ENCODE measurements at places on chromosomes 4 and X.

DNA sequence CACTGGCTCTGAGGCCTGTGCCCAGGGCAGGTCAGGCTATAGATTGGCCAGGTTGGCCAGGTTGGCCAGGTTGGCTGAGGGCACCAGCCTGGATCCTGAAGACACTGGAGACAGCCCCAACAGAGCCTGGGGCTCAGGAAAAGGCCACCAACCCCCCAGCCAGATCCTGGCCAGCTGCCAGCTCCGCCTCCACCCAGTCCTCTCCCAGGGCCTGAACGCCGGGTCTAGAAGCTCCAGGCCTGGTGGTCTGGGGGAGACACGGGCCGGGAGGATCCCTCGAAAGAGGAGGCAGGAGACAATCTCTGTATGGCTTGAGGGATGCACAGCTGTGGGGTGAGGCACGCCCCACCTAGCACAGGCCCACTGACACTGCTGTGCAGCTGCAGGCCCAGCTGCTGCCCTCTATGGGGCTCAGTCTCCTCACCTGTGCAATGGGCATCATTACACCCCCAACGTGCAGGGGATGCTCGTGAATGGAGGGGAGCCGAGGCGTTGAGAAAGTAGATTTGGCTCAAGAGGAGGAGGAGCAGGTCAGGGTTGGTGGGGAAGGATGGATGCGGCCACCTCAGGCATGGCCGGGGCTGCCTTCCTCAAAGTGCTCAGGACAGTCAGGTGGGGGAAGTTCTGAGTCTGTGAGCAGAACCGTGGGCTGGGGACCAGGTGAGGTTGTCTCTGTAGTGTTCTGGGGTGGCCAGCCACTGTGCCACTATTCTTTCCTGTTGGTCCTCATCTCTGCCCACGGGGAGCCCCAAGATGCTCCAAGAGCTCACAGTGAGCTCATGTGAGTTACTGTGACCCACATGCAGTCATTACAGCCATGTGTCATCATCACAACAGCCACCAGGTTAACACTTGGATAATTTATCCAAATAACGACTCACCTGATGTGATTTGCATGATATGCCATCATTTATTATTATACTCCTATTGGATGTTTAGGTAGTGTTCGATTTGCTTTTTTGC, 10.8 kb upstream of the GAGE10 start:
- no peak for DNase-seq

DNA sequence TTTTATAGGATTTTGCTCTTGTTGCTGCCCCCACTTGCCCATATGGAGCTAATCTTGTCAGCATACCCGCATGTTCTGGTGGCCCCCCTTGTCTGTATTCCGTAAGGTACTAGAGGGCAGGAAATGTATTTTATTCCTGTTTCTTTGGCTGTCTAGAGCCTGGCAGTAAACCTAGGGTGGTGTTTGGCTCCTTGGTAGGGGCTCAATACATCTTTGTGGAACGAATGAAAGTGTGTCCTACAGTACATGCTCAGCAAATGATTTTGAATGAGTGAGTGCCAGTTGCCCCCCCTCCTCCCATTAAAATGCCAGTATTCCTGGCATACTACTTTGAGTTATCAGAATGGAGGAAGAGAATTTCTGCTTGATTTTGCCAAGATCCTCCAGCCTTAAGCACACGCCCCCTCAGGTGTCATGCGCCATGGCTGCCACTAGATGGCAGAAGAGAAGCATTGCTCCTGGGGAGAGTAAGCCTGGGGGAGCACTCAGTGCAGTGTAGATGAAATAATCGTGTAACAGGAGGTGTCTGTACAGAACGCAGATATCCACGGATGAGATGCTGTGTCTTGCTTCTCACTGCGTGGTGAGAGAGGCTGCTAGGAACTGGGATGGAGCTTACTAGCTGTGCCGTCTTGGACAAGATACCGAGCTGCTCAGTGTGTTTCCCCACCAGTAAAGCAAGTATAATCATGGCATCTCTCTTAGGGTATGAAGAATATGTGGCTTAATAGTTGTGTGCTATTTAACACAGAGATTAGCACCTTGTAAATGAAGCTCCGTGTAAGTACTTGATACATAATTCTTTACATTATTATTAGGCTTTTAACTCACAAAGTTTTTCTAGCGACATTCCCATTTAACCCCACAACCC, 17.2 kb upstream of the RNF212 start:
- peak; percentile 44 for DNase-seq

GRCh38 chr4:38867478-38868058, at the start of gene FAM114A1:
TSS of gene FAM114A1 (plus strand) at chr4:38867806. CDS start at chr4:38878079, 10,273 bp downstream.
- peak; percentile 76 for DNase-seq

DNA sequence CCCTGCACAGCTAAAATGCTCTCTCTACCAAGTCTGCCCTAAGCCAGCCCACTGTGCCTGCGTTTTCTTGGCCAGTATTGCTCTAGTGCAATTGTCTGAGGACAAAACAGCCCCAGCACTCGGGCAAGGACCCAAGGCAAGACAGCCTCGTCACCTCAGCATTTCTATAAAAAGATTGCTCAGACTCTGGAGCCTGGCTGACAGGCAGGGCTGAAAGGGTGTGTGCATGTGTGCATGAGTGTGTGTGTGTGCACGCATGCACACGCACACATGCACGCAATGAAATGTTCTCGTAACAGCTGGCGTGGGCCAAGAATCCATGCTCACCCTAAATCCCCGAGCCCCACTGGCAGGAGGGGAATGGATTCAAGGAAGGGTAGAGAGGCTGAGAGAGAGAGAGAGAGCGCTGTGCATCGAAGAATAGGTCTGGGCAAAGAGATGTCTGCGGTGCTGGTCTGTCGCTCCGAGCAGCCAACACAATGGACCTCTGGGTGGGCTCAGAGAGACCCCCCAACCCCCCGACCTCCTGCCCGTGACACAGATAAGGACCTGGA, 579.2 kb downstream of the BCOR start:
- DNase-seq = no peak

- no peak for DNase-seq
These were observed 252.4 kb upstream of the CPEB2 start for GRCh38 chr4:14749910-14750309.

GRCh38 chr4:138560448-138560847, 318.3 kb upstream of the SLC7A11 start:
- DNase-seq = peak; percentile 17

- no peak for DNase-seq
These were observed 68.6 kb upstream of the HS3ST1 start for GRCh38 chr4:11497212-11497806.

DNA sequence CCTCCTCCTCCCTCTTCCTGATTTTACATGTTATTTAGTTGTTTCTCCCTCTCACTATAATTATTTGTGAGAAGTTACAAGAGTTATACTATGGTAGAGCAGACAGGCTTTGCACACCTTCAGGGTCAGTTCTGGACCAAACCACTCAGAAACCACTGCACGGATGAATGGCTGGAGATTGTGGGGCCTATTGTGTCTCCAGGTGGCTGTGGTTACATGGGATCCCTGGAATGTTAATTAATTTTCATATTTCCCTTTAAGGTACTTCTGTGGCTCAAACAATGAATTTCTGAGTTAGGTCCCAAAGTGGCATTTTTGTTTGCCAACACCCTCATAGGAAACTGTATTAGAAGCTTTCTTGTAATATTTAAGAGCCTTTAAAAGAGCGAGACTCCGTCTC, 151.9 kb downstream of the BMPR1B start:
- DNase-seq = no peak

- DNase-seq = no peak
These were observed 227.8 kb upstream of the GATB start for GRCh38 chr4:151988591-151988990.

GRCh38 chr4:26349496-26349895, 28.7 kb downstream of the RBPJ start:
- no peak for DNase-seq

GRCh38 chrX:72308566-72309296, 3.0 kb upstream of the CITED1 start:
- DNase-seq = peak; percentile 42

DNA sequence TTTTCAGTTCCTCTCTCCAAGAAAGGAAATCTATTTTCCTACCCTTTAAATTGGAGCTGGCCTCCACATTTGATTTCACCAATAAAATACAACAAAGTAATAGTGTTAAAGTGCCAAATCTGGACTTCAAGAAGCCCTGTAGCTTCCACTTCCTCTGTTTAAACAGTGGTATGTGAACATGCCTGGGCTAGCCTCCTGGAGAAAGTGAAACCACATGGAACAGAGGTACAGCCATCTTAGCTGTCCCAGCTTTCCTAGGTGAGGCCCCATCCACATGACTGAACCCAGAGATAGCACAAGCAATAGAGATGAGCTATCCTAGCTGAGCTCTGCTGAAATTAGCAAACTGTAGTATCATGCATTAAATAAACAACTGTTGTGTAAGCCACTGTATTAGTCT, 131.8 kb upstream of the VCX start:
- DNase-seq = no peak

GRCh38 chrX:20567108-20567507, 300.4 kb upstream of the RPS6KA3 start:
- DNase-seq = no peak

DNA sequence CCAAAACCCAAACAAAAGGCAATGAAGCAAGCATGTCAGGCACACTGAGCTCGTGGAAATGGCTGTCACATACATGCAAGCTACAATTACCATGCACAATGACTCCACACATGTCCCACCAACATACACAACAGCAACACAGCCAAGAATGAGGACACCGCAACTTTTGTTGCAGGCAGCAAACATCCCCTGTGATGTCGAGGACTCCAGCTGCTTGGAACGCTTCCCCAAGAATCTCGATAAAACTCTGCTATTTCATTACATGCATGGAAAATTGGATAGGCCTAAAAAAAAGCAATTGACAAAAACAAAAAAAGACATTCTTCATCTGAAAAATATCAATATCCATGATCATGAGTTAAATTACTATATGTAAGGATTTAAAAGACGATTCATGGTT, 11.8 kb downstream of the ANOS1 start:
- no peak for DNase-seq

DNA sequence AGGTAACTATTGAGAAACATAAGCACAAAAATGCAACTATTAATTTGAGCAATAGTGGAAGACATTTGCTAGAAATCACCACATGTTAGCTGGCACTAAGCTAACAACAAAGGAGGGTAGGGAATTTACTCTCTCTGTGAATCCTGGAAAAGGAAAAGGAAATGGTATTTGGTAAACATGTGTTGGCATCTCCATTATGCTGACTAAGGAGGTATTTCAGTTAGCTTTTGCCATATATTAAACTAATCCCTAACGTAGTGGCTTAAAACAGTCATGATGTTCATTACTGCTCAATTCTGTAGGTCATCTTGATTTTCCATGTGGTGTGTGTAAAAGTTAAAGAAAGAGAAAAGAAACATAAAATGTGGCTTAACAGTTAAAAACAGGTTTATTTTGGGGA, 1686.5 kb upstream of the PCDH7 start:
- DNase-seq = no peak

DNA sequence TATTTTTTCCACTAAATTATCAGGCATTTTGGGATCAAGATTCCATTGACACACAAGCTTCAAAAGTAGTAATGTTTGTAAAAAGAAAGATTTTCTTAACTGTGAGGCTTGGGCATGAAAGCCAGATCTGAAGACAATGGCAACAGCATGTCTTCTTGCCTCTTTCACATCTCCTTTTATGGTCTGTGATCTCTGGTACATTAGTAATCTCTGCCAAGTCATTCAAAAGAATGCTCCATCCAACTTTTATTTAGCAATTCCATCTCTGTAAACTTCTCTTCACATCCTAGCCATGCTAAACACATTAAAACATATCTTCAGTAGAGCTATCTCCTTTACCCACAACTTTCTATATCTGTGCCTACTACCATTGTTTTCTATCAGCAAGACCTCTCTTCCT, 465.4 kb downstream of the FAT4 start:
- DNase-seq = no peak

DNA sequence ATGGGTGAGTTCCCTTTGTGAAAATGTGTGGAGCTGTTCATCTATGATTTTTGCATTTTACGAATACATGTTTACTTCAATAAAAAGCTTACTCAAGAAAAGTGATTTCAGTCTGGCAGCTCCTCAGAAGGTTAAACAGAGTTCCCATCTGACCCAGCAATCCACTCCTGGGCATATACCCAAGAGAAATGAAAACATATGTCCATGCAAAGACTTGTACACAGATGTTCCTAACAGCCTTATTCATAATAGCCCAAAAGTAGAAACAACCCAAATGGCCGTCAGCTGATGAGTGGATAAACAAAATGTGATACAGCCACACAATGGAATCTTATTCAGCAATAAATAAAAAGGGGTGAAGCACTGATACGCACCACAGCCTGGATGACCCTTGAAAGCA, 20.8 kb downstream of the CLCN4 start:
- DNase-seq = no peak

DNA sequence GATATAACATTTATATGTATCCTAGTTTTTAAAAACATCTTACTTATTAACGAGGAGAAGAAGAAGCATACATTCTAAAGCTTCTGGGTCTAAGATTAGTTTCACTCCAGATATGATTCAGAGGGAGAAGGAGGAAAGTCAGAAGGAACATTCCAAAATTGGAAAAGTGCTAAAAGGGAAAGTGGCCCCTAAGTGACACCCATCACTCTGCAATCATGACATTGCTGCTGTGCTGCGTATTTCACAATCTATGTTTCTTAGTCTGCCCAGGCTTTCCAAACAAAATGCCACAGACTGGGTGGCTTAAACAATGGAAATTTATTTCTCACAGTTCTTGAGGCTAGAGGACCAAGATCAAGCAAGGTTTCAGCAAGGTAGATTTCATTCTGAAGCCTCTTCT, 72.5 kb upstream of the ATOH1 start:
- no peak for DNase-seq

- no peak for DNase-seq
These were observed 131.4 kb downstream of the CHIC2 start for GRCh38 chr4:53932796-53933610.

DNA sequence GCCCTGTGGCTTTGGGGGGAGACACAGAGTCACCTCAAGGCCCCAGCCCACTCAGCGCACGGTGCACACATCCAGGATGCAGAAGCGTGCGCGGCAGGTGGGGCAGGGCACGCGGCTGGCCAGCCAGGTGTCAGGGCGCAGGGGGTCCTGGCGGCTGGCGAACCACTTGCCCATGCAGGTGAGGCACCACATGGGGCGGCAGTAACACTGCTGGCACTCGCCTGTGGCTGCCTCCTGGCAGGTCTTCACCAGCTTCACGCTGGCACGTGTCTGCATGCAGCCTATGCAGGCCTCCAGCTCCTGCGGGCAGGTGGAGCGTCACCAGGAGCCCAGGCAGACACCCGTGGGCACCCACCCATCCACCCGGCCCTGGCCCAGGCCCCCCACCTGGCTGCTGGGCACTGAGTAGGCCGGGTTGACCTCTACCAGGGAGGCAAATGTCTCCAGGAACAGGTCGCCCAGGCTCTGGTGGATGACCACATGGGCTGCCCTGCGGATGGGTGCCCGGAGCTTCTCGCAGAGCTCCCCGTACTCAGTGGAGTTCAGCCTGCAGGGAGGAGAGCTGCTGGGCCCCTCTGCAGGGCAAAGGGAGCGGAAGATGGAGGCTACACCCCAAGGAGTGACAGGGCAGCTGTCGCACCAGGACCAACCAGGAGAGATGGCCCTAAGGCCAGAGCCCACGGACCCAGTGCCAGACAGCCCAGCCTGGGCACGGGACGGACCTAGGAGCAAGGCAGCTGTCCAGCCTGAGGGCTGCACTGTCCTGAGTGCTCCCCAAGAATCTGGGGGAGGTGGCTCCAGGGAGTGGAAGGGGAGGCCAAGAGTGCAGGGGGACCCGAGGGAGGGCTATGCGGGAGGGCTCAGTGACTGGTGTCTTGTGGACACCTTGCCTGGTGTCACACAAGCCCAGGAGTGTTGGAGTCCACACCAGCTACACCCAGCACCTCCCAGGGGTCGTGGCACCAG, 3.7 kb downstream of the TMEM129 start:
- no peak for DNase-seq
